ENCODE measurements at places on chromosomes 12 and 14. TPM values are rescaled to one million over a fixed set of nuclear protein-coding genes. Genes with fewer than 3 reads are reported as not detected.

DNA sequence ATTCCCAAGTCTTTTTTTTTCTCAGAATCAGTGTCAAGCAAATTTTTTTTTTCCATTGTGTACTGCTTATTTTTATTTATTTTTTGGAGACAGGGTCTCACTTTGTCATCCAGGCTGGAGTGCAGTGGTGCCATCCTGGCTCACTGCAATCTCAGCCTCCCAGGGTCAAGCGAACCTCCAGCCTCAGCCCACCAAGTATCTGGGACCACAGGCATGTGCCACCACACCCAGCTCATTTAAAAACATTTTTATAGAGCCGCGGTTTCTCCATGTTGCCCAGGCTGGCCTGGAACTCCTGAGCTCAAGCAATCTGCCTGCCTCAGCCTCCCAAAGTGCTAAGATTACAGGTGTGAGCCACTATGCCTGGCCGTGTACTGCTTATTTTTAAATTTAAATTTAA lies 68.1 kb downstream of the TBC1D30 start:
- DNase-seq = no peak

- DNase-seq = no peak
Measured at GRCh38 chr12:98513379-98514322, 1.7 kb upstream of the TMPO start.

DNA sequence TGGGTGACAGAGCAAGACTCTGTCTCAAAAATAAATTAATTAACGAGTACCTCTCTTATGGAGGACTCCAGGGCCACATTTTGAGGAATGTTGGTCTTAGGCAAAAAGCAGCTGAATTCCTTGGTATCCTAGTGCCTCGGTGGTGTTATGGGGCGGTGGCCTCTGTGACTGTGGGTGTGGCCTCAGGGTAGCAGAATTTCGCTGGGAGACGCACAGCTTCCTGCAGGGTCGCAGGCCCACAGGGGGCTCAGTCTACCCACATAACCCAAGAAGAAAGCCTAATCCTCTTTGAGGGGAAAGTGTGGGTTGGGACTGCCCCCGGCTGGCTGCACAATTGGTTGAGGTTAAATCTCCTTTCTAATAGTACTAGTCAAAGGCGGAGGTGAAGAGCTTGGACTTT lies 11.2 kb upstream of the SERPINA4 start:
- DNase-seq = no peak

- DNase-seq = no peak
Measured at GRCh38 chr14:78425782-78426181, 255.6 kb downstream of the NRXN3 start.

DNA sequence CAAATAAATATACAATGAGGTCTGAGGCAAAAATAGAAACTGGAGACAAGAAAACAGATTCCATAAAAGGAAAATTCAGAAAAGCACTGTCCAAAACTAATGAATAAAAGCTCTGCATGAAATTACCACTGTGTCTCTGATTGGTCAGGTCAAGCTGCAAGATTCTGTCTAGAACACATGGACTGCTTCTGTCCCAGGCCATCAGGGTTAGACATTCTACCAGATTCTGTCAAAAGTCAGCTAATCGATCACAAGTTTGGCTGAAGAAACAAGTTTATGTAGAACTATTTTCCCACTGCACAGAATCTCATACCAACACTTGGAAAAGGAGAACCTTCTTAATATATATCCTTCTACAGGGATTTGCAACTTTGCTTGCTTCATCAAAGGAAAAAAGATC lies 223.0 kb downstream of the ITPR2 start:
- DNase-seq = no peak

- DNase-seq = peak; percentile 50
Measured at GRCh38 chr14:23640524-23641141, 4.5 kb downstream of the DHRS2 start.

- DNase-seq = no peak
Measured at GRCh38 chr14:73325630-73326299, 88.5 kb downstream of the PAPLN start.

DNA sequence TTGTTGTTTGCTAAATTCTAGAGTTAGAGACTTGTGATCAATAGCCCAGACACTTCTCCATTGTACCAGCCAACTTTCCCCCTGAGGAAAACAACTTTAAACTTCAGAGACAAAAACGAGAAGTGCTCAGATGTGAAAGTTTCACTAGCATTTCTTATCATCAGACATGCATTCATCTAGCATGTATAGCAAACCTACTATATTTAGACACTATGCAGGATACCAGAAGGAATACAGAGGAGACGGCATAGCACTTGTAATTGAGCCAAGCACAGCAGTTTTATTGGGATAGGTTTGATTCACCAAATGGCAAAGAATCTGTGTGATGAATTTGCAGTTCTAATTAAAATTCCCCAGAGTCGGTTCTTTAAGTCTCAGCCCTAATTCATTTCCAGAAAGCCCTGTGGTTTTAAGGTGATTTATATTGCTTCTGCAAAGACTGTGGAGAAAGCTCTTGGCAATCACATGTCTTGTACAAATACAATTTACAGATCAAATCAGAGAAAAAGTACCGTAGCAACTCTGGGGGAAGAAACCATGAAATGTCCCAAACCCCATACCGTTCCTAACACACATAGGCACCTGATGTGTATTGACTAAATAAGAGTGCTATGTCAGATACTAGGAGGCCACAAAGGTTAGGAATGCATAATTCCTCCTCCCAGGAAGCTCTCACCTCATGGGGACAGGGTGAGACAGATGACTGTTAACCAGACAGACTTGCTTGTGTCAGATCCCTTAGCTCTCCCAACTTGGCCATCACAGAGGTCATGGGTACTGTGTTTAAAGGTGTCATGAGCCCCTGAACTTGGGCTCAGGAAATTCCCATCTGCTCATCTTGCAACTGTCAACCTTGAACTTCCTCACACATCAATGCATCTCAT lies 69.6 kb upstream of the KRAS start:
- DNase-seq = no peak

GRCh38 chr14:101991352-101991751 lies 27.0 kb downstream of the DYNC1H1 start:
- no peak for DNase-seq

DNA sequence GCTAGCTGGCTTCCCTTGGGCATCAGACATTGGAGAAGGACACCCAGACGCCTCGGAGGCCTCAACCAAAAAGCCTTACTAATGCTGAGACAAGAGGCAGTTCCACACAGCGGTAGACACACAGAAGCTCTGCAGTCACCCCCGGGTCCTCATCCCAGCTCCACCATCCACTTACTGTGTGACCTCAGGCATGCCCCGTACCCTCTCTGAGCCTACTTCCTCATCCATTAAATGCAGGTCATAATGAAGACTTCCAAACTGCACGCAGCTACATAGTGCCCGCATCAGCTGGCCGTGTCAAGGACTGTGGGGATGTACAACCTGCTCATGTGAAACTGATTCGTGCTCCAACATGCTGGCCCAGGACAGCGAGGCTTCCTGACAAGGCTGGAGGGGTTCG lies 72.3 kb downstream of the KDM2B start:
- no peak for DNase-seq

- DNase-seq = no peak
Measured at GRCh38 chr12:86683568-86684304, 427.5 kb upstream of the MGAT4C start.

DNA sequence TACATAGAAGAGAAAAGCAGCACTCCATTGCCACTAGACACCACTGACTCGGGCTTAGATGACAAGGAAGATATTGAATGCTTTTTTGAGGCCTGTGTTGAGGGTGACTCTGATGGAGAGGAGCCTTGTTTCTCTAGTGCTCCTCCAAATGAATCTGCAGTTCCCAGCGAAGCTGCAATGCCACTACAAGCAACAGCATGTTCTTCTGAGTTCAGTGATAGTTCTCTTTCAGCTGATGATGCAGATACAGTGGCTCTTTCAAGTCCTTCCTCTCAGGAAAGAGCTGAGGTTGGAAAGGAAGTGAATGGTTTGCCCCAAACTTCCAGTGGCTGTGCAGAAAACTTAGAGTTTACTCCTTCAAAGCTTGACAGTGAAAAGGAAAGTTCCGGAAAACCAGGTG lies 114.5 kb upstream of the NPAS3 start:
- DNase-seq = no peak

- DNase-seq = no peak
Measured at GRCh38 chr12:131883521-131883900, 10.9 kb upstream of the ULK1 start.

- no peak for DNase-seq
Measured at GRCh38 chr12:32706335-32707024, 27.4 kb downstream of the DNM1L start.

CDH24 gene
- 4.5 TPM for polyA plus RNA-seq

TM9SF1 gene
- 14.8 TPM for polyA plus RNA-seq

RIMBP2 gene
- 1.1 TPM for polyA plus RNA-seq

DHH gene
- 1.2 TPM for polyA plus RNA-seq

SLCO1B1 gene
- 0.37 TPM for polyA plus RNA-seq

GPR135 gene
- 1.9 TPM for polyA plus RNA-seq

NELL2 gene
- 0.82 TPM for polyA plus RNA-seq

ITGA7 gene
- polyA plus RNA-seq = 319 TPM

PAPOLA gene
- polyA plus RNA-seq = 151 TPM

IL23A gene
- polyA plus RNA-seq = 0.29 TPM

All from muscle of arm (tissue), 14 donors.